Mucosa of gallbladder (tissue), 1 donor: ENCODE measurements at places on chromosomes 11 and 22. TPM values are rescaled to one million over a fixed set of nuclear protein-coding genes. Genes with fewer than 3 reads are reported as not detected.

Gene POU2F3
- 6.5 TPM for total RNA-seq

Gene SCN4B
- total RNA-seq = 3.5 TPM

Gene RFPL2
- total RNA-seq = 0.14 TPM

Gene UNC93B1
- total RNA-seq = 107 TPM

Gene AAMDC
- total RNA-seq = 23.3 TPM

Gene OR52A1
- total RNA-seq = not detected

Gene SFI1
- total RNA-seq = 74.5 TPM

Gene MYO18B
- total RNA-seq = 0.06 TPM

Gene CAPN1
- total RNA-seq = 287 TPM

Gene HORMAD2
- total RNA-seq = not detected

Gene OR8D1
- total RNA-seq = not detected

Gene BIRC3
- total RNA-seq = 20.2 TPM

Gene ADAMTS15
- total RNA-seq = 3.2 TPM

Gene FXYD2
- 1,539 TPM for total RNA-seq

Gene MB
- total RNA-seq = 0.35 TPM

Gene DAGLA
- total RNA-seq = 10.6 TPM

Gene TRIM44
- 69.8 TPM for total RNA-seq

Gene MGAT3
- total RNA-seq = 104 TPM

Gene NDUFA6
- 77.9 TPM for total RNA-seq

Gene DCDC1
- total RNA-seq = 8.1 TPM

Gene FXYD6
- total RNA-seq = 185 TPM

Gene FDXACB1
- 1.8 TPM for total RNA-seq

Gene GTSE1
- total RNA-seq = 1.3 TPM

Gene JHY
- 2.4 TPM for total RNA-seq

Gene FKBP2
- 120 TPM for total RNA-seq

Gene ZW10
- total RNA-seq = 10.3 TPM

Gene TMEM121B
- 1.7 TPM for total RNA-seq

Gene OR51B2
- not detected for total RNA-seq

Gene TRPC6
- 1.5 TPM for total RNA-seq

Gene PYGM
- total RNA-seq = 14.3 TPM

Gene CRYAB
- 277 TPM for total RNA-seq

Gene CYB5R3
- 240 TPM for total RNA-seq

Gene CYP2D6
- total RNA-seq = 2.7 TPM

Gene PLAAT5
- 1.7 TPM for total RNA-seq

Gene PDE2A
- 23.7 TPM for total RNA-seq

Gene MIAT
- total RNA-seq = 2.7 TPM

Gene FGF19
- 362 TPM for total RNA-seq

Gene MRGPRX3
- 0.17 TPM for total RNA-seq
